Stimulated activated effector memory CD8-positive, alpha-beta T cell treated with anti-CD3 and anti-CD28 coated beads, Interleukin-12 subunit alpha, Interleukin-12 subunit beta, amount 100 ng/mL, for 72 hours (primary cell): ENCODE measurements at places on chromosomes 16 and 17.
A peak's percentile ranks its signal among the peaks of the same experiment; 100 is the strongest.

- no peak for DNase-seq
Observed at GRCh38 chr17:69428252-69428980, 13.9 kb downstream of the MAP2K6 start.

DNA sequence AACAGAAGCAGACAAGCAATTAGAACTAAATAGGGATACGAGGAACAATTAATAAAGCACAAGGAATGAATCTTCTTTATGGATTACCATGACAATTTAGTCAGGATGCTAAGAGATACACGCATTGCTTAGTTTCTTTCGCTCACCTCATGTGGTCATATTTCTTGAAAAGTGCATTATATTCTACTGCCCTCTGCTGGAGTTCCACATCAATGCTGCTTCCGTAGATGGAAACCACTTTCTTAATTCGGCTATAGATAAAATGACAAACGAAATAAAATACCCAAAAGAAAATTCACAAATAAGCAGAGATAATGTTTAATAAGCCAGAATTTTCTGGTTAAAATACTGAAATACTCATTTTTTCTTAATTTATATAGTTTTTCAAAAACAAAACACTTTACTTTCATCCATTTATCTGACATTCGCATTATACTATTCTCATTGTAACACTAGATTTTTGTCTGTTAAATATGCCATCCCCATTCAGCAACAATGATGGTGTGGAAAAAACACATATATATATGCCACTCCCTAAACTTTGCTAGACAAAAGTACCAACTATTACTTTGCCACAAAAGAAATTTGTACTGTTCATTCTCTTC lies 22.0 kb upstream of the PHLPP2 start:
- DNase-seq: no peak

DNA sequence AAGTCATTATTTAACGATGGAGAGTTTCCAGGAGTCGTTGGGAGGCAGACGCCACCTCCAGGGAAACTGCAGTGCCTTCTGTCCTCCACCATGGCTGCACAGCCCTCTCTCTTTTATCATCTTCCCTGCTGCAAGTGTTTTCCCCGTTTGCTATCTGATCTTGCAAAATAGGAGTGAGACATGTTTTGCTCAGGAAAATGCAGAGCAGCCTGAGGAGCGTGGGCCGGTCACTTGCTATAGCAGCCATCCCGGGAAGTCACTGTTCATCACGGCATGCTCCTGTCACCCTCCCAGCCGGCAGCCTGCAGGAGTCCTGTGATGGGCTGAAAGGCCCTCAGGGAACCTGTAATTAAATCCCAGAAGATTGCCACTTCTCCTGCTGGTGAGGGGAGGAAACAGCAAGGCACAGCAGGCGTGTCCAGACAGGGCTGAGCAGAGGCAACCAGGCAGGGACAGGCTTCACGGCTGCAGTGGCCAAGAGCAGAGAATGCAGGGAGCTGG lies 143.1 kb downstream of the GSG1L start:
- DNase-seq: no peak

DNA sequence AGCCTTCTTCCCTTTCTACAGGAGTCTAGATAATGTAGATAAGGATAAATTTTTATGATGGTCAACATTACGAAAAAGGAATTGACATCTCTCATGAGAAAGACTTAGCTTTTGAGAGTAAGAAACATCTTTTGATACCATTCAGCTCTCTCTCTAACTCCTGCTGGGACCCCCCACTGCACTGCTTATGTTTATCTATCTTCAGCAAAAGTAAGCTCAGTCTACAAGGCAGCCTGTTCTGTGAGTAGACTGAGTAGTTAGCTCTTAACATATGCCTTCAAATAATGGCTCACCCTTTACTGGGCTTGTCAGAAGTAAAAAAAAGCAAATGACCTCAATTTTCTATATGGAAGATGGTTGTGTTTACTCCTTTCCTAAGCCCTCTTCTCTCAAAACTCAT lies 372.2 kb upstream of the CDH11 start:
- DNase-seq: no peak

DNA sequence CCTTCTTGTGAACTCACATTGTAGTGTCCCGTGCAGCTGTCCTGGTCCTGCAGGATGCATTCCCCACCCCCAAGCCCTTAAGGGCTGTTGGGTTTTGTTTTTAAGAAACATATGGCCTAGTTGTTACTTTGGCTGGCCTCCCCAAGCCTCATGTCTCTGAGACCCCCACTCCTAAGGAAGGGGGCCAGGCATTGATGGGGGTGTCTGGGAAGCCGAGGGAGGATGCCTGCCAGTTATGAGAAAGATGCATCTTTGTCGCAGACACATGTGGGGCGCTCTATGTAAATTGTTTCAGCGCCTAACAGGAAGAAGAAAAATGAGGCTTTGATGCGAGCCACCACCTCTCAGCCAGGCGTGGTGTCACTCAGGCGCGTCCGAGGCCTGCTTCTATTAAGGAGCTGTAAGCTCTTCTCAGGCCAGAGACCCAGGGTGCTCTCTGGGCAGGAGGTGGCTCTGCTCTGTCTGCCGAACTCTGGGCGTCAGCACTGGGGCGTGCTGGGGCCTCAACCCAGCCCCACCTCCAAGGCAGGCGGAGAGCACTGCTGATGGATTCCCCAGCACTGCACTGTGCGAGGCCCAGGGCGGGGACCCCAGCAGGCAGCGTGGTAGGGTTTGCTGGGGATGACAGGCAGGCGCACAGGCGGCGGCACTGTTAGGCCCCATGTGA lies 70.6 kb downstream of the SREBF1 start:
- no peak for DNase-seq

DNA sequence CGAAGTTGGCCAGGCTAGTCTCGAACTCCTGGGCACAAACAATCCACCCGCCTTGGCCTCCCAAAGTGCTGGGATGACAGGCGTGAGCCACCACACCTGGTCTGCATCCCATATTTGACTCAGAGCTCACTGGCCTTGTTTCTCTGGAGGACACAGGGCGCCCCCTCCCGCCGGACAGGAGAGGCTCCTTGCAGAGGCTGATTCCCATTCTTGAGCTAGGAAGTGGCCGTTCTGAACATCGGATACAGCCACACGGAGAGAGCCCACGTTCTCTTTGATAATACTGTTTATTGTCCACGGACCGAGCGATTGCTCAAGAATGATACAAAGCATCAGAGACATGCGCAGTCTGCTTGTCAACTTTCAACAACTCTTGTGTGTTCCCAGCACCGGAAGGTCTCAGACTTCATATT lies 12.1 kb upstream of the USP36 start:
- no peak for DNase-seq

DNA sequence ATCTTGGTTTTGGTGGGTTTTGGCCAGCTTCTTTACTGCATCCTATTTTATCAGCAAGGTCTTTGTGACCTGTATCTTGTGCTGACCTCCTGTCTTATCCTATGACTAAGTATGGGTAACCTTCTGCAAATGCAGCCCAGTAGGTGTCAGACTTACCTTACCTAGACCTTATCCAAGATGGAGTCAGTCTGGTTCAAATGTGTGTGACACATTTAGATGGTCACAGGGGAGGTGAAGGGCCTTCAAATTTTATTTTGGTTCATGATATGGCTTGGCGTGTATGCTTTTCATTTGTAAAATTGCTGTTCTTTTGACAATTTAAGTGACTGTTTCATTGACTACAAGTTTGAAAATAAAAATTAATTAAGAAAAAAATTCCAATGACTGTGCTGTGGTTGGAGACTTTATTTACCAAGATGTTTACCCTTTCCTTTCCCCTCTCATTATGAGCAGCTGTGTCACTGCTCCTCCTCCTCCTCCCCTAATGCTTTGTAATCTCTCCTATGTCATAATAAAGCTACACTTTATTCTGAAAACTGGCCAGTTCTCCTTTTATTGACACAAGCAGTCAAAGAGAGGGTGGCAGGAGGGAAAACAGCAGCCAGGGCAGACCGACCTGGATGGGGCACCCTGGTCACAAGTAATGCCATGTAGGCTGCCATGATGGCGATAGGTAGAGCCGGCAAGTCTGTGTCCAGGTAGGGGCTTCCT lies 49.4 kb downstream of the TNFRSF13B start:
- no peak for DNase-seq

- no peak for DNase-seq
Observed at GRCh38 chr16:22653876-22654275, 143.2 kb downstream of the NPIPB5 start.

- no peak for DNase-seq
Observed at GRCh38 chr17:37521821-37522220, 32.1 kb downstream of the DUSP14 start.

GRCh38 chr16:29900888-29901606 lies 759 bp downstream of the ASPHD1 start:
- no peak for DNase-seq

DNA sequence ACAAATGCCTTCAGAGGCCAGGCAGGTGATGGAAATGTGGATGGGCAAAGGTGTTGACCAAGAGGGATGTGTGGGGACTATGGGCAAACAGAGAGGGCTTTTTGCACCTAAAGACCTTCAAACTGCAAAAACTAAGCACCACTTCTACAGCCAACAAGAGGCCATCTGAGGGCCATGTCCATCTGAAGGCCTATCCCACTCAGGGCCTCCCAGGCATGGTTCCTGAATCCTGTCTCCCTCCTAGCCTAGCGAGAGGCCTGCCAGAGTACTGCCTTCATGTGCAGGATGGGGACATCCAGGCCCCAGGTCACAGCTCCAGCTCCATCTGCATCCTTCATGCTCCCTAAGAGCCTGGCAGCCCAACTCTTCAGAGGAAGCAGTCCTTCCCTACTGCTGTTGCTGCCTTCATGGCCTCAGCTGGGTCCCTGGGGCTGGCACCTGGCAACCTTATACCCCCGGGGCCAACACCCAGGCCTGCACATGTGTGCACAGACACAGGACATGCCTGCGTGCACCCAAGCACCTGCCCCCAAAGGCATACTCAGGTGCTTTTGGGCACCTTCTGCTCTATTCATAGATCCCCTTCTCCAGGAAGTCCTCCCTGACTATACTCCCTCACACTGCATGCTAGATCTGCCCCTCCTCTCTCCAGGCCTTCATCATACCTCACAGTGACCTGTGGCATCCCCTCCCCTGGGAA lies 95.2 kb downstream of the C16orf78 start:
- no peak for DNase-seq

- DNase-seq: no peak
Observed at GRCh38 chr16:17744921-17745572, 274.3 kb upstream of the XYLT1 start.

DNA sequence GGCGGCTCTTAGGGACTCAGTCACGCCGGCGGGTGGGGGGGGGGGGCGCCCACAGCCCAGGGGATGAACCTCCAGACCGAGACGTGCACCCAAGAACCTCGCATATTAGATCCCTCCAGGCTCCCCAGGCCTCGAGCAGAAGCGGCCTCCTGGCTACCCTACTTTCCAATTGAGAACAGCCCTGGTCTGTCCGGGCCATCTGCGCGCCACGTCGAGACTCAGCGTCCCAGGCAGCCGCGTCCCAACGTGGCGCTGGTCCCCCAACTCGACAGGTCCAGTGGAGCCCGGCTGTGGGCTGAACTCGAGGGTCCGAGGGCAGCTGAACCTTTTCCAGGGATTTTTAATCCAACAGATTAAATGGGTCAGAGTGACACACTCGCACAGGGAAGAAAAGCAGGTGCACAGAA lies 2.3 kb upstream of the IRX3 start:
- DNase-seq: no peak

DNA sequence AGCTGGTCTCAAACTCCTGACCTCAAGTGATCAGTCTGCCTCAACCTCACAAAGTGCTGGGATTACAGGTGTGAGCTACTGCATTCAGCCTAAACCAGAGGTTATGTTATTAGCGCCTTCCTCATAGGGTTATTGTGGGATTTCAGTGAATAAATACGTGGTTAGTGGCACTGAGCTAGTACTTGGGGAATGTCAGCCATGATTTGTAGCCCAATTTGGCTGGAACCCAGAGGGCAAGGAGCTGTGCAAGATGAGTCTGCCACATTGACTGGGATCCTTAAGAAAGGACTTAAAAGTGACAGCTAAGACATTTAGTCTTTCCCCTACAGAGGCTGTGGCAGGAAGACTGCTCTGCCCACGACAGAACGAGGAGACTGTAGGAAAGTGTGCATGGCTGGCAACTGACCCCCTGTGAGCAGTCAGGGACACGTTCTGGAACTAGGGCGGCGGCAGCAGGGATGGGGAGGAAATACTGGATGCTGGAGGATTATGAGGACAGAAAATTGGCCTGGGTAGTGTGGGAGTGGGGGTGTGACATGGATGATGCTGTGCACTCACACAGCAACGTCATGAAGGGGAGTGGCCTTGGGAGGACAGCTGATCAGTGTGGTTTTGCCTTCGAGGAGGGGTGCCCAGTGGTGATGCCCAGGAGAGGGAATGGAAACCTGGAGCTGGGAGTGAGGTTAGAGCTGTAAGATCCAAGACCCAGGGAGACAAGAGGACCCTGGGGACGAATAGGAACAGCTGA lies 14.6 kb downstream of the ATP5PD start:
- peak; percentile 72 for DNase-seq

- no peak for DNase-seq
Observed at GRCh38 chr16:72598696-72599095, 426.7 kb upstream of the PMFBP1 start.

DNA sequence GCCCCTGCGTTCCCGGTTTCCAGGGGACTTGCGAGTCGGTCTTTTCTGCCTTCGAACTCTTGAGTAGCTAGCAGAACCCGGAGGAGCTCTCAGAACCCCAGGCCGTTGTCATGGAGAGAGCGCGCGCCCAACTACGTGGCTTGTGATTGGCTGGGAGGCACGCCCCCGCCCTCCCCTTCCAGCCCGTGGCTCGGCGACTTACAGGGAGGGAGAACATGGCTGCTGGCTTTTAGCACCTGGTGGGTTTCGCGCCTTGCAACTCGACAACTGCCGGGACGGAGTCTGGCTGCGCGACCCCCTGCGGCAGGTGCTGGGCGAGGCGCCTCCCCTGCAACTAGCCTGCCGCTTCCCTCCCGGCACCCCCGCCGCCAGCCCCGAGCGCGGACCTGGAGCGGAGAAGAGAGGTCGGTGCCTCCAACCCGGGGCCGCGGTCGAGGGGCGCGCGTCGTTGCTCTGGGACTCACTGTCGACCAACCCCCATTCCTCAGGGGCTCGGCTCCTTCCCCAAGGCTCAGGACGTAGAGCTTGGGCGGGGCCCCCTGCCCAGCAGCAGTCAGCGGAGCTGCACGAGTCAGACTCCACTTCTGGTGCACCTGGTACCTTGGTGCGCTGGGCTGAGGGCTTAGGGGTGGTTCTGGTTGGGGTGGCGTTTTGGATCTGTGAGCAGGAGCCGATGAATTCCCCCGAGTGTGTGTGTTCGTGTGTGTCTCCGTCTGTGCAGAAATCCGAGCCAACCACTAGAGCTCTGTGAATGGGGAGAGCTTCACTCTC lies 9.0 kb upstream of the ZFP90 start:
- DNase-seq: peak; percentile 90
